ENCODE measurements at places on chromosomes 6 and 20. TPM values are rescaled to one million over a fixed set of nuclear protein-coding genes. Genes with fewer than 3 reads are reported as not detected.

Gene SIRPB1
- 7.2 TPM for total RNA-seq

DNA sequence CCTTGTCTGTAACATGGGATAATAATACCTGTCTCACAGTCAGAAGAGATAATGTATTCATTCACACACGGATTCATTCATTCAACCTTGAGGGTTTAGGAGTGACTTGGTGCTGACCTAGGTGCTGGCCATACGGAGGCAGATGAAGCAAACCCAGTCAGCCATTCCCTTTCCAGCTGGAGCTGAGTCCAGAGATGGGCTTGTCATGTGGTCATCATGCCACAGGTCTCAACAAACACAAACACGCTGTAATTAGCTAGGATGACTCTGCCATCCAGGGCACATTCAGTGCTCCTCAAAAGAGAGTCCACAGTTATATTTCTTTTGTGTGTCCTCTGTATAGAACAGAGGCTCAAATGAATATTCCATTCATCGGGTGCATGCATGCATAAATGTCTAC is 19.5 kb upstream of the PRELID3B start:
- no peak for DNase-seq

DNA sequence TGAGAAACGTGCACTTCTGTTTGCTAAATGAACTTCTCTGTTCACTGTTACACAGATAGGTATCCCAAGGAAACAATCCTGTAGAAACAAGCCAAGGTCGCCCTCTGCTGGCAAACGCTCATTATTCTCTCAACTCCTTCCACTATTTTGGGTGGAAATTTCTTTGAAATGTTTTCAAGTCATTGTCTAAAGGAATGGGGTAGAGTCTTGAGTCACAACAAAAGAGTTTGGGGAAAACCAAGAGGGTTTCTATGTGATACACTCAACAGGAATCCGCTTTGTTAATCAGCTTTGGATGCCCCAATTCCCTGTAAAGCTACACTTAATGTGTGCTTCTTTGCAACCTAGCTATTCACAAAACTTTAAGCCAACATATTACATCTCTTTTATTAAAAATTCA is 4.6 kb upstream of the RAE1 start:
- peak; percentile 73 for DNase-seq

Gene NT5E
- 10.6 TPM for total RNA-seq

Gene OR2J3
- not detected for total RNA-seq

Gene RAB5IF
- 61.6 TPM for total RNA-seq

Gene CTAGE9
- total RNA-seq = not detected

Gene SEMG1
- not detected for total RNA-seq

Gene COL12A1
- total RNA-seq = 10.6 TPM

Measured in right cardiac atrium (tissue), 5 donors.